ENCODE measurements at places on chromosomes 6 and 20. TPM values are rescaled to one million over a fixed set of nuclear protein-coding genes. Genes with fewer than 3 reads are reported as not detected.

The FAM83C gene
- not detected for total RNA-seq

GRCh38 chr6:169069356-169069755 is 184.3 kb downstream of the THBS2 start:
- no peak for DNase-seq

DNA sequence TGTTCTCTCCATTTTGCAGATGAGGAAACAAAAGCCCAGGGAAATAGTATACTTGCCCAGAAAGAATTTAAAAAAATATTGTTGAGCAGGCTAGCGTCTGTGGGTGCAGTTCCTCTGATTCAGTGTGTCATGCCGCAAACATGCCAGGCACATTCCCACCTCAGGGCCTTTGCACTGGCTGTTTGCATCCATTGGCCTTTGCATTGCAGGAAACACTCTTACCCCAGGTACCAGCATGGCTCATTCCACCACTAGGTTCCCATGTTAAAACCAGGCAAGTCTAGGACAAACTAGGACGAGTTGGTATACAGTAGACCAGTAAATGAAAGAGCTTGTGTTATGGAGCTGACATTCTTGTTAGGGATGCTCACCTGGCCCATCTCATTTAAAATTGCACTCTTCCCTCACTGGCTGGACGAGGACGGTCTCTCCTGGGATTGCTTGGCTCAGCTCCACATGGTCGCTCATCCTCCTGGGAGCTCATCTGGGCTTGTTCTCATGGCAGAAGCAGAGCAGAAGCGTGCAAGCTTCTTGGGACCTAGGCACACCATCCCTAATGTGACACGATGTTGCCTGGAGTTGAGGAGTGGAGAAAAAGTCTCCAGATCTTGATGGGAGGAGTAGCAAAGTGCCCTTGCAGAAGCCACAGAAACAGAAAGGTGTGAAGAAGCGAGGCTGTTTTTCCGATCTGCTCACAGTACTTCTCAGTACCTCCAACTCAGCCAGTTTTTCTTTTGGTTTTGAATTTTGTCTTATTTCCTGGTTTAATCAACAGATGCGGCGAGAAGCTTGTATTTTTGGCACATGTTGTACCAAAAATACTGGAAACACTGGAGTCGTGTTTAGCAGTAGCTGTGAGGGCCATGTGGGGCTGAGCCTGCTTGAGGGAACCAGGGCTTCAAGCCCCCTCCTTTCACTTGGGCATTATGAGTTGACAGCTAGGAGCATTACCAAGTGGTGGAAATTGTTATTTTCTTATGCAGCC is 13.9 kb downstream of the ZNF831 start:
- no peak for DNase-seq

- no peak for DNase-seq
Measured at GRCh38 chr6:155498370-155498769, 42.7 kb upstream of the NOX3 start.

DNA sequence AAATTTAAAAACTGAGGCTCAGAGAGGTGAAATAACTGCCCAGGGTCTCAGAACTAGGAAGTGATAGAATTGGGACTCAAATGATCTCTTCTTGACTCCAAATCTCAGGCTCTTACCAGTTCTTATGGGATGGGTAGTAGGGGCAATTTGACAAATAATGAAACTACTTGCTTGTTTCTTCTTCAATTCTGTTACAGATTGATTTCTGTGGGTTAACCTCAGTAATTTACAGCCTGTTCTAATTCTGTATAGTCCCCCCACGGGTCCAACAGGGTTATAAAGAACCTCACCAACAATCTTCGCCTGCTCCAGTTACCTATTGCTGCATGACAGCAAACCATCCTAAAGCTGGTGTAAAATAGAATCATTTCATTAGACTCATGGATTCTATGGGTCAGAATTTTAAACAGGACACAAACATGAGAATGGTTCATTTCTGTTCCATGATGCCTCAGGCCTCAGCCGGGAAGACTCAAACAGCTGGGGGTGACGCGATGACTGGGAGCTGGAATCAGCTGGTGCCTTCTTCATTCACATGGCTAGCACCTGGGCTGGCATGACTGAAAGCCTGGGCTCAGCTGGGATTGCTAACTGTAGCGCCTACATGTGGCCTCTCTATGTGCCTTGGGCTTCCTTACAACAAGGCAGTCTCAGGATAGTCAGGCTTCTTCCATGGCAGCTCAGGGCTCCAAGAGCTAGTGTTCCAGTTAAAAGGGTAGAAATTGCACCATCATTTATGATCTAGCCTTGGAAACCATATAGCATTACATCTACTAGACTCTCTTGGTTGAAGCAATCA is 6.6 kb upstream of the WFDC2 start:
- DNase-seq, result no peak

GRCh38 chr6:113622254-113622653 is 234.9 kb upstream of the MARCKS start:
- DNase-seq, result no peak
